ENCODE measurements at places on chromosomes 6 and 20.

DNA sequence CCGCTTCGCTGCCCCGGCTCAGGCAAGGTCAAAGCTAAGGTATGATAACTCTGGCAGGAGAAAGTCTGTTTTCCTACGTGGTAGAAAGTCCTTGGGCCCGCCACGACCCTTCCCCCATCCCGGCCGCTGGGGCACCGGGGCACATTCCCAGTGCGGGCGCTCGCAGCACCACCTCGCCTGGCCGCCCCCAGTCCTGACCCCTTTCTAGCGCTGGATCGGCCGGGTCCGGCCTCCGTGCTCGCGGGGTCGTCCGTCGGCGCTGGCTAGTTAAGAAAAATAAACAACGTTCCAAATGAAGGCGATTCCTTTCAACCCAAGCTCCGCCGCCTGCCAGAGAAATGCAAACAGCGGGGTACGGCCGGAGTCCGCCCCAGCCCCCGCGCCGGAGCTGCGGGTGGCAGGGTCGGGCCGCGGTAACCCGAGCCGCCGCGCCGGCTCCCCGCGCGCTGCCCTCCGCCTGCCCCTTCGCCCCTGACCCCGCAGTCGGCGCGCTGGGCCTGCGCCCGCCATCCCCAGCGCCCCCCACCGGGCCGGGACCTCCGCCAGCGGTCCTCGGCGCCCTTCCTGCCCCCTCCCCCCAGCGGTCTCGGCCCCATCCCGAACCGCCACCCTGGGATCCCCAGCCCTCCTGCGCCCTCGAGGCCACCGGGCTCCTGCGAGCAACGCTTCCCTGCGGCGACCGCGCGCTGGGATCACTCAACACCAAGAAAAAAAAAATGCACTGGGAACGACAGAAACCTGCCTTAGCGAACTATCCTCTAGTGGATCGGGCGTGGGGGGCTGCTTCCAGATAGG lies 37.6 kb downstream of the NCR2 start:
- DNase-seq: no peak

GRCh38 chr20:11989018-11989771 lies 71.5 kb downstream of the BTBD3 start:
- no peak for DNase-seq

- DNase-seq: peak; percentile 44
These were observed 212.0 kb upstream of the PROKR2 start for GRCh38 chr20:5528719-5529256.

GRCh38 chr6:70575899-70576495 lies 9.3 kb downstream of the SDHAF4 start:
- DNase-seq: no peak

DNA sequence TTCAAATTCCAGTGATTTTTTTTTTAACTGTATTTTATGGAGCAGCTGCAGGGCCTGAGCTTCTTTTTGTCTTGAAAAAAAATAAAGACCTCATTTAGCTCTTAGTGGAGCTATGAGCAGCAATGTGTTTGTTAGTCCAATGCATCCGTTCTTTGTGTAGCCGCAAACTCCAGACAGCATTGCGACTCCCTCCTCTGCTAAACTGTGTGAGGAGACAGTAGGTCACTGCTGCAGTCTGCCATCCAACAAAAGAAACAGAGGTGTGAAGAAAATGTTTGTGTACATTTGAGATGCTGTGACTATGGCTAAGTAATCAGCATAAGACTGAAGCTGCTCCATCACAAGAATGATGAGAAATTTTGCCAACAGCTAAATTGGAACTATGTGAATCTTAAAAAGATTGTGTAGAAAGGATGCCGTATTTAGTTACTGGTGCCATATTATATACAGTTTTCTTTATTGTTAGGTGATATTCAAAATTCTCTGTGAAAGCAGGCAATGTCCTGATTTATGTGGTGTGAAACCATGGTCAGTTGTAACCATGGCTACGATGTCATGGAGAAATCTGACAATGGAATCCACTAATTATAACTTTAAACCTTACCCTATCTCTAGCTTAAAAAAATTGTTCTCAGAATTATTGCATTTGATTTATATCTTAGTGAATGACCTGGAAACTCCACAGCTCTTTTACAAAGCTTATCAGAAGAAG lies 428.8 kb upstream of the EPHA7 start:
- no peak for DNase-seq

DNA sequence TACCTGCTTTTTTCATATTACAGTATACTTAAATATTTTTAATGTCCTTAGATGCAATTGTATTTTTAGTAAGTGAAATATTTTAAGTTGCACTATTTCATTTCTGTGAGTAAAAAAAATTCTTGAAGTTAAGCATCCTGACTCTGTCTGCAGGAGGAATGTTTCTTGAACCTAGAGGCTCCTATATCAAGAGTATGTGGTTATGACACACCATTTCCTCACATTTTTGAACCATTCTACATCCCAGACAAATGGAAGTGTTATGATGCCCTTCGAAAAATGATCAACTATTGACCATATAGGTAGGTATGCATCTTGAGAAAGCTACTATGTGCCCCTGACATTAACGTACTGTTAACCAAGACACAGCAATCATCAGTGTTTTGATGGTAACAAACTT lies 237.0 kb downstream of the BCKDHB start:
- DNase-seq: no peak

DNA sequence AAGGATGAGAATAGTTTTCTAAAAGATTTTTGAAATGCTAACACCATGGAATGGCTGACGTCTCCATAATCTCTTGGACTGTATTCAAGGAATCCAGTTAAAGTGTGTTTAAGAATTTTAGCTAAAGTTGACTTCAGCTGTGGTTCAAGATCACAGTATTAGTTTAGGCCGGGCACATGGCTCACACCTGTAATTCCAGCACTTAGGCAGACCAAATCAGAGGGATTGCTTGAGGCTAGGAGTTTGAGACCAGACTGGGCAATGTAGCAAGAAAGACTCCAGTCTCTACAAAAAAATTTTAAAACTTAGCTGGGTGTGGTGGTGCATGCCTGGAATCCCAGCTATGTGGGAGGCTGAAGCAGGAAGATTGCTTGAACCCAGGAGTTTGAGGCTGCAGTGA lies 68.2 kb downstream of the RFPL4B start:
- DNase-seq: no peak

- no peak for DNase-seq
These were observed 53.4 kb downstream of the SLC24A3 start for GRCh38 chr20:19265646-19266374.

DNA sequence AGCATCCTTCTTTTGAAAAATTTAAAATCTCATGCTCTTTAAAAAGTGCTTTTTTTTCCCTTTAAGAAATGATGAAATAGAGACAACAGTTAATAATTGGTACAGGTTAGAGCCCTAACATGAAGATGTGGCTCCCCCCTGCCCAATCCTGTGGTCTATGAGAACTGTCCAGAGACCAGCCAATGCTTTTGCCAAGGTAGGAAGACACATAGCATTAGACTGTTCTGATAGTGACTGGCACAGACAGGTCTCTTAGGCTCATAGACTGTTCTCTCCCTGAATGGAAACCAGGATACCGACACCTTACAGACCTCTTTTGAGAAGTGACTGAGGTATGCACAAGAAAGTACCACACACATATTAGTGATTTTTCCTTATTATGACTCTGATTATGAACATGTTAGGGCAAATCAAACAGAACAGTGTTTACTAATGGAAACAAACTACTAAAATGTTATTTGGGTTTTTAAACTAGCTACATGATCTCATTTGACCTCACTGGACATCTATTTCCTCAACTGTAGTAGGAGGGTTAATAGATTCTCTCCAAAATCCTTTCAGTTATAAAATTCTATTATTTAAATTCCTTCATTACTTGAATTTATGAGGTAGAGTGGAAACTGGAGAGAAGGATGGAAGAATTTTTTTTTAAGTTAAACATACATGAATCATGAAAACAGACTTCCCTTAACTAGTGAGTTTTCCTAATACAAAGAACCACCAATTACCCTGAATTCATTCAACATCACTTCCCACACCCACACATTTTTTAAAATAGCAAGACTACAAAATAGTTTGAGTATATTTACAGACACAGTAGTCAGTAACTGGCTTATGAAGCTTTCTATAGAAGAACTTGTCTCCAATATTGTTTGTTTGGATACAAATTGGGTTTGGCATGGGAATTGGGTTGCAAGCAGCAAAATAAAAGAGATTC lies 120.4 kb downstream of the OGFRL1 start:
- no peak for DNase-seq

DNA sequence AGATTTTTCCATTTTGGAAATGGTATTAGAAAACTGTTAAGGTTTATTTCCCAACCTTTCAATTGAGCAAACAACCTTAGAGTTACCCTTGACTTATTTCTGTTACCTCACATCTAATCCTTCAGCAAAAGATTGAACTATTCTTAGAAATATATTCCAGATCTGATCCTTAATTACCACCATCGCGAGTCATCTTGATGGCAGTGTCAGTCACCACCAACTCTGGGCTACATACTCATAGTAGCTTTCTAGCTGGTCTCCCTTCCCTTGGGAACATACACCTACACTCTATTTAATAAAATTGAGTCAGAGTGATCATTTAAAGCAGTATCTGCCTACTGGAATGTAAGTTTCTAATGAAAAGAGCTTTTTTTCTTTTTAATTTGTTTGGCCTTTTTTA lies 308.2 kb downstream of the EYS start:
- DNase-seq: no peak

GRCh38 chr6:32685603-32686002 lies 19.1 kb upstream of the HLA-DQB1 start:
- no peak for DNase-seq
